H9 (cell line): ENCODE measurements at places on chromosomes 13 and 19.
A peak's percentile ranks its signal among the peaks of the same experiment; 100 is the strongest.

GRCh38 chr13:66205807-66206206, 1024.3 kb downstream of the PCDH9 start:
- no peak for DNase-seq

GRCh38 chr13:64817691-64818090, 2412.4 kb downstream of the PCDH9 start:
- DNase-seq: no peak

DNA sequence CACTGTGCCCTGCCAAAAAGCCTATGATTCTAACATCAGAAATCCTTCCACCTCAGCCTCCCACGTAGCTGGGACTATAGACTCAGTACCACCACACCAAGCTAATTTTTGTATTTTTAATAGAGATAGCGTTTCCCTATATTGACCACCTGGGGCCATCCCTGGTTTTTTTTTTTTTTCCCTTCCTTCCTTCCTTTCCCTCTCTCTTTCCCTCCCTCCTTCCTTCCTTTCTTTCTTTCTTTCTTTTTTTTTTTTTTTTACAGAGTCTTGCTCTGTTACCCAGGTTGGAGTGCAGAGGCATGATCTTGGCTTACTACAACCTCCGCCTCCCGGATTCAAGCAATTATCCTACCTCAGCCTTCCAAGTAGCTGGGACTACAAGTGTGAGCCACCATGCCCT, 1.1 kb upstream of the SAE1 start:
- DNase-seq: no peak

- no peak for DNase-seq
Measured at GRCh38 chr13:91155512-91156114, 191.9 kb upstream of the MIR17HG start.

- DNase-seq: no peak
Measured at GRCh38 chr19:17070421-17070820, 4.8 kb downstream of the HAUS8 start.

DNA sequence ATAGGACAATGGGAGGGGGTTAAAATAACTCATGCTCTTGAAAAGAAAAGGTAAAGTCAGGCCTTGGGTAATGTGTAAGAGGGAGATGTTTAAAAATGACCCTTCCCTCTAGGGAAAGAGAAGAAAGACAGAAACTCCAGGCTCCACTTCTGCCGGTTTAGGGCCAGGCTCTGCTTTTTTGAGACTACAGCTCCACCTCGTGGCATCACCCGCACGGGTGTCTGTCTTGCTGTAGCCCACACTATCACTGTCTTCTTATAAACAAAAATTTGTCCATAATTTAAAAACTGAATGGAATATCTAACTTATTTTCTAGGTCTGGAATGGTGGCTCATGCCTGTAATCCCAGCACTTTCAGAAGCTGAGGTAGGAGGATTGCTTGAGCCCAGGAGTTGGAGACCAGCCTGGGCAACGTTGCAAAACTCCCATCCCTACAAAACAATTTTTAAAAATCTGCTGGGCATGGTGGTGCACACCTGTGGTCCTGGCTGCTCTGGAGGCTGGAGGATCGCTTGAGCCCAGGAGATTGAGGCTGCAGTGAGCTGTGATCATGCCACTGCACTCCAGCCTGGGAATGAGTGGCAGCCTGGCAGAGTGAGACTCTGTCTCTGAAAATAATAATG, 65.1 kb upstream of the GTF3A start:
- peak; percentile 67 for DNase-seq

DNA sequence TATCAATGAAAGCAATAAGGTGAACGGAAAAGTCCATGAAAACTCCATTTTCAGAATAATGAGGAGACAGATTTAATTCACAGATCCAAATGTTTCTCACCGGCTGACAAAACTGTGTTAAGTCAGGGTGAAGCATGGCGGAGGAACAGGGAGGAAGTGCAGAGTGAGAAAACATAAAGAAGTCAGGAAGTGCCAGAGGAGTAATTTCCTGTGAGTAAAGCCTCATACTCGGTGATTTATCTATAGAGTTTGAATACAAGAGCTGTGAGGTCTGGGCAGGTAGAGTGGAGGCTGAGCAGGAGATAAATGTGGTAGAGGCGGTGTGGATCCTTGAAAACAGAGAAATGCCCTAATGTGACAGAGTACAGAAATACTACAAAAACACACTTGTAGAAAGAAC, 11.4 kb downstream of the CARD8 start:
- DNase-seq: no peak

- DNase-seq: no peak
Measured at GRCh38 chr13:33006638-33007037, 9.6 kb upstream of the KL start.

DNA sequence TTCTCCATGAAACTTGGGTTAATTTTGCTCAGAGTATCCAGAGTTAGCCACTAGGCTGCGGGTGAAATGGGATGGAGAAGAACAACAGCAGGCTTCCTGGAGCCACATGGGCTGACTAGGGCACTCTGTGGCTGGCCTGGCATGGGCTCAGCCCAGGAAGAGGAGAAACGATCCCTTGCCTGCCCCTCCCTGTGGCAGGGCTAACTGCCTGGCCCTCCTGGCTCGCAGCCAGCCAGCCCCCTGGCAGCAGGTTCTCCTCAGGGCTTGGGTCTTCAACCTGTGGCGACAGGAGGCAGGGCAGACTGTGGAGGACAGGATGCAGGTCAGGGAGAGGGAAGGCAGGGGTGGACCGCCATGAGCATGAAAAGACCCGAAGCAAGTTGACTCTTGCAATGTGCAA, 78.7 kb upstream of the GPR183 start:
- DNase-seq: peak; percentile 23

- DNase-seq: no peak
Measured at GRCh38 chr19:6250024-6250615, 29.7 kb downstream of the MLLT1 start.

GRCh38 chr19:23403581-23404324, 8.5 kb upstream of the ZNF91 start:
- DNase-seq: no peak

DNA sequence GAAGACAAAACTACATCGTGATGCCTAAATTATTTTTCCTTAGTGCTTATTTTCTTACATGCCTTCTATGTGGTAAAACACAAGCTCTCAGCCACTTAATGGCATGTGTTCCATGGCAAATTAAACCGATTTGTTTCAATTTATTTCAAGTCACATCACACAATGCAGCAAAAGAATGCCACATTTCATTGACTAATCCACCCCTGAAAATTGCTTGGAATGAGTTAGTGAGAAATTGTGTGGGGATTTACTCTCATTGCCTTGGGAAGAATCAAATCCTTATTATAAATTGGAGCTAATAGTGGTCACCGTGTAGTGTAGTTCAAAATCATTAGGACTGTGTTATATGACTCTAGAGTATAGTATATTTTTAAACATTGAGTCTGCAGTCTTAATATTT, 485.5 kb upstream of the KLHL1 start:
- no peak for DNase-seq

GRCh38 chr19:1252221-1252820, 3.9 kb downstream of the MIDN start:
- no peak for DNase-seq

DNA sequence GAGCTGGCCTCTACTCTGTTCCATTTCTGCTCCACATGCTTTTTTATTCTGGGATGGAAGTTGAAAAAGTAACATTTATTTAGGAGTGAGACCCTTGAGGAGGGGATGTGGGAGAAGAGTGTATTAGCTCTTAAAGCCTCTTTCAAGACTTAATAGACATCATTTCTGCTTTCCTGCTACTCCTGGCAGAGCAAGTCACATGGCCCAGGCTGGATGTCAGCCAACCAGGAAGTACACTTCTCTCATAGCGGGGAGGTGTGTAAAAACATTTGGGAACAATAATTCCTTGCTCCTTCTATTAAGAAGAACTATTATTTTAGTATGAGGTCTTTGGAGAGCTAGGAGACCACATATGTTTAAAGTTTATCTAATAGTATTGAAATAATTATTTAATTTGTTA, 40.6 kb upstream of the FAM216B start:
- DNase-seq: no peak

- no peak for DNase-seq
Measured at GRCh38 chr19:33281296-33281926, 20.9 kb downstream of the CEBPA start.

- no peak for DNase-seq
Measured at GRCh38 chr13:107361666-107362065, 793.7 kb upstream of the ARGLU1 start.
